EH (cell line): ENCODE measurements at places on chromosomes 7 and 10.

GRCh38 chr7:32223721-32224120, 153.5 kb upstream of the PDE1C start:
- DNase-seq: no peak

GRCh38 chr10:91893051-91893450, 16.2 kb downstream of the FGFBP3 start:
- no peak for DNase-seq

- DNase-seq: no peak
These were observed 19.5 kb downstream of the RAMP3 start for GRCh38 chr7:45176886-45177731.

- DNase-seq: no peak
These were observed 90.0 kb downstream of the EGFR start for GRCh38 chr7:55108818-55109217.

DNA sequence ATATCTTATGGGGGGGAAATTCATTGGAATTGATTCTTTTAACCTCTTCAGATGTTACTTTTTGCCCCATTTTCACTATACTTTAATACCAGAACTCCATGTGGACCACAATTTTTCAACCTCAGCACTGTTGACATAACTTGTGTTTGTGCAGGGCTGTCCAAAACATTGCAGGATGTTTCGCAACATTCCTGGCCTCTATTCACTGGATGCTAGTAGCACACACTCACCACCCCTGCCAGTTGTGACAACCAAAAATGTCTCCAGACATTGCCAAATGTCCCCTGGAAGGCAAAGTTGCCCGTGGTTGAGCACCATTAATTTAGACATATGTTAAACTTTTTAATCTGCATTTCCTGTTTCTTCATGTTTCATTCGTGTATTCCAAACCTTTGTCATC, 234.7 kb downstream of the GFRA1 start:
- DNase-seq: peak; percentile 61

DNA sequence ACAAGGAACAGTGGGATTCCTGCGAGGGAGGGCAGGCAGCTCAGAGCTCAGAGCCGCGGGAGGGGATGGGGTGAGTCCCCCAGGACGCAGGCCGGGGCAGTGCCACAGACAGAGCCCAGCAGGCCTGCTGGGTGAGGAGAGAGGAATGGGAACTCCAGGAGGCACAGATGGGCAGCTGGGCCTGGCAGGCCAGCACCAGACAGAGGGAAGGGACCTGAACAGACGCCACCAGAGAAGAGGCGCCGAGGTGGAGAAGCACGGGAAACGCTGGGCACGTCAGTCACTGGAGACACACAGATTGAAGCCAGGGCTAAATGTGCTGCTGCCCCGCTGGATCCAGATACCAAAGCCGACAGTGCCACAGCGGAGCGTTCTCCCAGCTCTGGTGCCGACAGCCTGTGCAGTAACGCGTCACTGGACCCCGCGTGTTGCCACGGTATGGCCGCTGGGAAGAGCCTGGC, 225.8 kb downstream of the MAD1L1 start:
- DNase-seq: no peak

DNA sequence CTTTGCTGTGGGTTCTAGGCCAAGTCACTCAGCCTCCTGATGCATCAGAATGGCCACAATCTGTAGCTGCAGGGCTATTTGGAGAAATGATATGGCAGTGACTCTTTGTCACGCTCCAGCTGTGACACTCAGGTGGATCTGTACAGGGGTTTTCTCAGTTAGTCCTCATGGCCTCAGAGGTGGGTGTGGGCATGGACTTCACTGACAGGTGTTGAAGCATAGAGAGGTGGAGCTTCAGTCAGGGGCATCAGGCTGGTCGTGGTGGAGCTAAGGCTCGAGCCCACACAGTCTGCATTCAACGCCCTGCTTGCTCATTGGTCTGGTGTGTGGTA, 21.2 kb downstream of the PALD1 start:
- no peak for DNase-seq

DNA sequence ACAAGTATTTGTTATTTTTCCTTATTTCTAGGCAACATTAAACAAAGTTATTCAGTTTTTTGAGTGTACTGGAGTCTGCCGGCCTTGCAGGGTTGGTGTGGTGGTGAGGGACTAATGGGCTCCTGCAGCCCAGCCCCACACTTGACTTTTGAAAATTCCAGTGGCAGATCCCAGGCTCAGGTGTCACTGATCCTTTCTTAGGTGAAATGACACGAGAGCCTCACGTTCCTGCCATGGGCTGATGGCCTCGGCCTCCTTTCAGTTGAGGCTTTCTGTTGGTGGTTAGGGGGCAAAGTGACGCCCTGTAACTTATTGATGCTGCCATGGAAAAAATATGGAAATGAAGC, 117.9 kb downstream of the NKX6-2 start:
- no peak for DNase-seq

GRCh38 chr10:60311821-60312220, 77.9 kb downstream of the ANK3 start:
- DNase-seq: no peak

- no peak for DNase-seq
These were observed 22.4 kb upstream of the ZNF107 start for GRCh38 chr7:64643566-64643965.

DNA sequence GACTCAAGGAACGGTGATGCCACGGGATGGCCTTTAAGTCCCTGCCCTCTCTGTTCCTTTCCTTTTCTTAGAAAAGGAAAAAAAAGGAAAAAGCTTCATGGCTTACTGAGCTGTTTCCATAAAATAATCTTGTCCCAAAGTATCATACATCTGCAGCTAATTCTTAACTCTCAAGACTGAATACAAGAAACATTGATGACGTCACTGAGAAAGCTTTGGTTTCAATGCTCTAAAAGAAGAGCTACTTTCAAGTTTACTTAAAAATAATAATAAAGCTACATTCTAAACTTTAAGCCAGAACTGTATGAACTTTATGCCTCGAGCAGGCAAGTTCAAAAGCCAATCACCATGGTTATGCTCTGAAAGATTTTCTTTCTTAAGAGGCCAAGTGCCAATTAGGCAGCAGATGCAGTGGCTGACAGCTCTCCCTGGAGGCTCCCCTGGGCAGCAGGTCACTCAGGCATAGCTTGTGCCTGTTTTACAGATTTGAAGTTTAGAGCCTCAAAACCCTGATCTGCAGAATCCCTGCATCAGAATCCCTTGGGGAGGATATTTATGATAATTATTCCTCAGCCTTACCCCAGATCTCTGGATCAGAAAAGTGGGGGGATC, 165.0 kb downstream of the CHN2 start:
- no peak for DNase-seq

- DNase-seq: no peak
These were observed 5.0 kb upstream of the SEC31B start for GRCh38 chr10:100524638-100525037.

GRCh38 chr7:85115006-85115405, 71.8 kb downstream of the SEMA3D start:
- DNase-seq: no peak

- DNase-seq: peak; percentile 28
These were observed 629.8 kb downstream of the KCNMA1 start for GRCh38 chr10:77007834-77008233.
